Fibroblast of the aortic adventitia (primary cell): ENCODE measurements at places on chromosomes 1 and 21. TPM values are rescaled to one million over a fixed set of nuclear protein-coding genes. Genes with fewer than 3 reads are reported as not detected.

Gene GIPC2
- 0.63 and 0.74 TPM in 2 replicates for total RNA-seq

Gene ST6GALNAC3
- 0.74 and 3.1 TPM in 2 replicates for total RNA-seq

Gene RCAN3
- 5.1 and 17.7 TPM in 2 replicates for total RNA-seq

Gene ASPM
- total RNA-seq = 7.5 and 52.4 TPM in 2 replicates

Gene CHIA
- not detected in 2 replicates for total RNA-seq

Gene CELA2A
- total RNA-seq = not detected in 2 replicates

Gene PLA2G2C
- not detected in 2 replicates for total RNA-seq

DNA sequence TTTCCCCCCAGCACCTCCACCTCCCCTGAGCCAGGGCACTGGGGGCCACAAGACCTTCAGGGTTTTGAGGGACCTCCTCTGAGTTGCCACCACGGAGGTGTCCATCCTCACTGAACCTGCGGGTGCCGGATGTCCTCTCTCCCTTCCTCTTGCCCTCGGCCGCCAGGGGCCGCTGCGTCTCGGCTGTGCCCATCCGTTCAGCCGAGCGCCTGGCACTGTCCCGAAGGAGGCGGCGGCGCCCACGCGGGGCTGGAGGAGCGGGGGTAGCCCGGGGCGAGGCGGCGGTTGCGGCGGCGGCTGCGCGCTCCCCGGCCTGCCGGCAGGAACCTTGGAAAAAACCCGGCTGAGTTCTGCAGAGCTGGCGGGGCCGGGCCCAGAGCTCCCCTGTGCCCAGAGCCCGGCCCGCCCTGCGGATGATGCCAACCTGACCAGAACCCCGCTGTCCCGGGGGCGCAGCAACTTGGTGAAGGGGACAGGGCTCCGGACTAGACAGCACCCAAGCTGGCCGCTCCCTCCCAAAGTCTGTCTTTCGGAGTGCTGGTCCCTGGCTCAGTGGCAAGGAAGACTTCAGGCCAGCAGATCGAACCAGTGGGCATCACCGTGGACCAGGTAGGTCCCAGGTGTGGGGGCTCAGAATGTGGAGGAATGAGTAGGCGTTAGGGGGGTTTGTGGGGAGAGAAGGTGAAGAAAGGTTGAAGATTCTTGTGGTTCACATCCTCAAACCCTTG lies 3.7 kb upstream of the PPM1J start:
- peak; percentile 59 for DNase-seq

DNA sequence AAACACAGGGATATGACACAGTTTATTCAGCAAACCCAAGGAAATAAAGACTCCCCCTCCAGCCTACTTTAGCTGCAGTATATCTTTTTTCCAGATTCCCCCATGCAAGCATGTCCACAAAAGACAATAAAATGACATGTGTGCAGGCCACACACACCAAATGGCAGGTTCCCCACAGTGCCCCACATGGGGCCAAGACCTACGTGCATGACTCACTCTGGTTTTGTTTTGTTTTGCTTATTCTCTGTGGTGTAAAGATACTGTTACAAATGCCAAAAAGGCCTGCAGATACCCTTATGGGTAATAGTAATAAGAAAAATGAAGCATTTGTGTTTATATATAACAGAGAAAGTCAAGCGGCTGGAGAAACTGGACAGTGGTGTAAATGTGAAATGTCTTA lies 71.6 kb downstream of the RD3 start:
- peak; percentile 12 for DNase-seq

GRCh38 chr1:168470901-168471431 lies 72.8 kb downstream of the XCL2 start:
- peak; percentile 92 for DNase-seq

DNA sequence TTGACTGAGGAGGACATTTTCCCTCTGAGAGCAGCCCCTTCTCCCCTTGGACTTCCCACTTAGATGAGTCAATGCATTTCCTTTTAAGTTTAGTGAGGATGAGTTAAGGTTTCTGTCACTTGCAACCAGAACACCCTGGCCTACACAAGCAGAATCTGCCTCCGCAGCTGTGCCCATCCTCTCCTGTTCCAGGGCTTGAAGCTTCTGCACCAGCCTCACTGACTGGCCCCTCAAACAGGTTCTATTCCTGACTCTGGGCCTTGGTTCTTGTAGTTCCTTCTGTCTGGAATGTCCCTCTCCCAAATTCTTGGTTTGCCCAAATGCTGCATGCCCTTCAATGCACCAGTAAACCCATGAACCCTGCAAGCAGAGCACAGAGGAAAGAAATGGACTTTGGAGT lies 394.4 kb downstream of the PTPRU start:
- DNase-seq = no peak

DNA sequence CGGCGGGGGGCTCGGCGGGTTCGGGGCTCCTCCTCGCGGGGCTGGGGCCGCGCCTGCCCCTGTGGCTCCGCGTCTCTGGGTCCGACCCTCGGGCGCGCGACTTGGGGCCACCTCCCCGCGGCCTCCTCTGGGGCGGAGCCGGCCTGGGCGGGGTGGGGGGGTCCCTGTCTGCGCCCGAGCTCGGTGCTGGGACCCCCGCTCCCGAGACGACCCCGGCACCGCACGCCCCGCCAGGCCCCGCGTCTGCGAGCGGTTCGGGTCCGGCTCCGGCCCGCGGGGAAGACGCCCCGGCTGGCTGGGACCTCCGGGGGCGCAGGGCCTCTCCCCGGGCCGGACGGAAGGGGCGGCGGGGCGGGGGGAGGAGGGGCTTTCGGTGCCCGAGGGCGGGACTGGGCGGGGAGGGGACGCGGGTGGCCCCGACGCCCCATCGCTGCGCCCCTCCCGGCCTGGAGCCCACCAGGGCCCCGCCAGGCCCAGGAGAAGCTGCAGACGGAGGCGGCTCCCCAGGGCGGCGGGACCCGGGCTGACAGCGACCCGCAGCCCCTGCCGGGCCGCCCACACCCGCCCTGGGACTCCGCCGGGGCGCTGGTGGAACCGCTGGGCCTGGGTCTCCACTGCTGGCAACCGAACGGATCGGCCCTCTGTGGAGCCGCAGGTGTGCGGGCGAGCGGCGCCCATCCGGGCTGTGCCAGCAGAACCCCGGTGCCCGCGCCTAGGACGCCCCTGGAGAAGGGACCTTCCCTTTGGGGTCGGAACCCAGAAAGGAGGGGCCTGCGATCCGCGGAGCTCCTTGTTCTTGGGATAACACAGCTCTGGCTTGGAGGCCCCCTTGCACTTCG lies 610 bp downstream of the COL6A2 start:
- DNase-seq = peak; percentile 26

- no peak for DNase-seq
Observed at GRCh38 chr1:171780583-171781175, 781 bp upstream of the METTL13 start.

DNA sequence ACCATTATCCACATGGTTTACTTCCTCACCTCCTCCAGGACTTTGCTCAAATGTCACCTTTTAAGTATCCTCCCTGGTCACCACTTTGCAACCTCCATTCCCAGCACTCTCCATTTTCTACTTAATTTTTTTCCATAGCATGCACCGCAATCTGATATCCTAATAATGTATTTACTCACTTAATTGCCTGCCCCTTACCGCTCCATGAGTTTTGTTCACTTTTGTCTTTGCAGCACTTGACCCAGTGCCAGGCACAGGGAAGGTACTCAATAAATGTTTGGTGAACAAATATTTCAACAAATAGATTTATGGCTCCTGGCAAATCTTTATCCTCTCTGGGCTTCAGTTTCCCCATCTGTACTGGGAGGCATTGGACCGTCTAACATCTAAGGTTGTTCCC lies 53.6 kb downstream of the UBE2T start:
- no peak for DNase-seq

DNA sequence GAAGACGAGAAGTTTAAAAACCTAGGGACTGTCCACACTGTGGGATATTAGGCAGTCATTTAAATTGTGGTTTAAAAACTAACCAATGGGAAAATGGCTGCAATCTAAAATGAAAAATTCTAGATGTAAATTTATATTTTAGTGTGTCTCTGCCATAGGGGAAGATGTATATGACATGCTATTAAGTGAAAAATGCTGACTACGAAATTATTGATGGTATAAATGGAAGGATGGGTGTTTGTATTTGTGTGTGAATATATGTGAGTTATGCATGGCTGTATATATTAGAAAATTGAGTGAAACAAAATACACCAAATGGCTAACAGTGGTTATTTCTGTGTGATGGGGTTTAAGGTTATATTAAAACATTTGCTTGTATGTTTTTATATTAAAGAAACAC lies 260.7 kb downstream of the AJAP1 start:
- DNase-seq = no peak

DNA sequence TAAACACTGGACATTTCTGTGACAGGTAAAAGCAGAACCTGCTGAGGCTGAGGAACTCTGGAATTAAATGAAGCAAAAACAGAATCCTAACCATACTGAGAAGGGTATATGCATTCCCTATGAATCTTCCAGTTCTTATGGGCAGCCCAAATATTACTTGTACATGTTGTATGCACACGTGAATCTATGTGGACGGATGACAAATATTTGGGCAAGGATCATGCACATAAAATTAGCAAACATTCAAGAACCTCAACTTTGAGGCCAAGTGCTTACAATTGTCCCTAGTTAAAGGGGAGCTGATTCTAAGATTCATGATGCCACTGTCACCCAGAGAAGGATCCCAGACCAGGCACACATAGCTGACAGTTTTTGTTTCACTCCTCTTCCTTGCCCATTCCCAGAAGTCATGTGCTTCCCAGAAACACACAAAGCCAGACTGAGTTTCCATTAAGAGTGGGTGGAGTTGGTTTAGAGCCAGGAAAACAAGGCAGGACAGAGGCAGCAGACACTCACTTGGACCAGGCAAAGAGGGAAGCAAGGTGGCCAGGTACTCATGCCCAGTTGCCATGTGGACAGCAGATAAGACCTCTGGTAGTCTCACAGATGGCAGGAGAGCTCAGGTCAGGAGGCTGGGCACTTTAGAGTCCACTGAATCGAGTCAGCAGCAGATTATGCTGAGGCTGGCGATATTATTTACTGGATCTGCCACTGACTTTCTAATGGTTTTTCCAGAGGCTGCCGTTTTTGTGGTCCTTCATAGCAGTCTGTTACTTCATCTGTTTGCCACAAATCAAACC lies 25.6 kb downstream of the AK2 start:
- peak; percentile 80 for DNase-seq

DNA sequence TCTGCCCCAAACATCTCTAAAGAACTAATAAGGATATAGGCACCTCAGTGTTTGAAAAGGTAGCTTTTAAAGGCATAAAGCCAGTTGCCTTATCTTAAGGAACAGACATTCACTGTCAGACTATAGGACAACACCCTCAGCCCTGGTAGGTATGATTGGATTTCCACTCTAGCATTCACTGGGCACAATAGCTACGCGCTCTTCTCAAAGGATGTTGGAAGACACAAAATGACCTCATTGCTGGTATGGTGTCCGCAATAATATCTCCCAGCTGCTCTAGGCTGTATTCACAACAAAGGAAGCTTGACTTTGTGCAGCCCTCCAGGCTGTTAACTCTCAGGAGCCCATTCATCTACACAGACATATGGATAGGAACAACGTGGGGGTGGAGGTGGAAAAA lies 119.4 kb upstream of the CXADR start:
- DNase-seq = no peak

GRCh38 chr1:25338986-25339385 lies 852 bp downstream of the TMEM50A start:
- no peak for DNase-seq

GRCh38 chr1:77732090-77732489 lies 27.6 kb downstream of the USP33 start:
- no peak for DNase-seq

GRCh38 chr1:145980457-145980994 lies 15.9 kb downstream of the TXNIP start:
- DNase-seq = no peak

DNA sequence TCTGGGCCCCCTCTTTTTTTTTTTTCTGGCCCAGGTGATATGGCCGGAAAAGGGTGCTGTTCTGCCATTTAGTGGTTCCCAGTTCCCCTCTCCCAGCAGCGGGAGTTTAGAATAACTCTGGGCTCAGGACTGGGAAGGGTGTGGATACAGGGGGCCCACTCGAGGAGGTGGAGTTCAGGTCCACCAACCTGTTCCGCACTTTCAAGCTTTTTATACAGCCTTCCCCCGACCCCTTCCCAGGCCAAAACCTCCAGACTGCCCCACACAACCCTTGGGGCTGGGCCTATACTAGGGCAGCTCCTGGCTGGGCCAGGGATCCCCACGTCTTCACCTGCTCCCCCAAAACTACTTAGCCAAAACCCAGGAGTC lies 402 bp downstream of the PLEKHG5 start:
- DNase-seq = no peak

DNA sequence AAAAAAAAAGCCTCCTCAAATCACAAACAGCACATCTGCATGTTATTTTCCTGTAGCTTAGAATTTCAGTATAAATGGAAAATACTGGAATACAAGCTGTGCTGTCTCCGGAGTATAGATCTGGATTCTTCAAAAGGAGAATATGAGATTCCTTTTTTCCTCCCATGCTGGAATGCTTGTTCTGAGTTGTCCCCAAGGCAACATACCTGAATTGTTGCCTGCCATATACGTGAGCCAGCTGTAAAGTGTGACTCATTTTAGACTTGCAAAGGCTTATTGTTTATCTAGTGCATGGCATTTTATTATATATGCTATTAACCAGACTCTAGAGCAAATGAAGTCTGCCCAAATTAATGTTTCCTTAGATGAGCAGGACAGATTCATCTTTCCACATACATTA lies 95.0 kb upstream of the C1orf105 start:
- DNase-seq = peak; percentile 72

- peak; percentile 92 for DNase-seq
Observed at GRCh38 chr1:113226148-113226547, 153.2 kb downstream of the LRIG2 start.
